Heart right ventricle (tissue), 16 donors: ENCODE measurements at places on chromosomes 2 and 18. TPM values are rescaled to one million over a fixed set of nuclear protein-coding genes. Genes with fewer than 3 reads are reported as not detected.

Gene GATA6
- total RNA-seq = 54.6 TPM

DNA sequence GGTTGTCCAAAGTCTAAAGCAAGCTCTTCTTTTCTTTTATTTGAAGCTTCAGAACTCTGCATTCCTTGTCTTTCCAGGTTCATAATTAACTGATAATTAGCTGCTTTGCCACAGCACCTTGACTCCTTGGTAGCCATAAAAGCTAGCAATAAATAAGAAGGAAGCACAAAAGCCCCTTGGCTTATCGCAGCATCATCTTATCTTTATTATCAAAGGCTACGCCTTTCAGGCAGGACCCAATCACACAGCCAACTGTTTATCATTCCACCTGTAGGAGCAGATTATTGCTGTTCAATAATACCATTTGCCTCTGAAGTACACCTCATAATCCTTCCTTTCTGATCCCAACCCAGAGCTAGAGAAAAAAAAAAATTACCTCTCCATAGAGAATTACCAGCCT is 489.2 kb downstream of the SATB2 start:
- no peaks in the 10 kb centered on the region for H3K36me3 ChIP-seq
- DNase-seq = no peak
- H3K27me3 ChIP-seq = no peaks in the 10 kb centered on the region
- no peak overlapping the region for H3K27ac ChIP-seq
- H3K4me1 ChIP-seq = no peaks in the 10 kb centered on the region

Gene OTOF
- total RNA-seq = not detected

Gene ARL4C
- 3.2 TPM for total RNA-seq

DNA sequence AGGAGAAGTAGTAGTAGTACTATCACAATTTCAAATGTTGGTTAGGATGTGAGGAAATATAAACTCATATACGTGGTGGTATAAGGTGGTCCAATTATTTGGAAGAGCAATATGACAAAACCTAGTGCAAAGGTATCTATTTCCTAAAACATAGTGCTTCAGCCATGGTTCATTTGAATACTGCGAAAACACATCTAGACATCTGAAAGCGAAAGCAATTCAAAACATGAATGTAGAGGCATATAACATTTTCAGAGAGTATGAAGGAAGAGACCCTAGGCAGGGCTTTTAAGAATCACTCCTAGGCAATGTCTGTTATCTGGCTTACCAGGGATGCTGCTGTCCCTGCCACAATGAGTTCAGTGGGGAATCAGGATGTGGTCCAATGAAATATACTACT is 1085.8 kb downstream of the TDRD15 start:
- no peak for DNase-seq
- no peaks in the 10 kb centered on the region for H3K36me3 ChIP-seq
- no peak overlapping the region for H3K4me3 ChIP-seq

Gene FEV
- total RNA-seq = not detected

Gene CERKL
- not detected for total RNA-seq

DNA sequence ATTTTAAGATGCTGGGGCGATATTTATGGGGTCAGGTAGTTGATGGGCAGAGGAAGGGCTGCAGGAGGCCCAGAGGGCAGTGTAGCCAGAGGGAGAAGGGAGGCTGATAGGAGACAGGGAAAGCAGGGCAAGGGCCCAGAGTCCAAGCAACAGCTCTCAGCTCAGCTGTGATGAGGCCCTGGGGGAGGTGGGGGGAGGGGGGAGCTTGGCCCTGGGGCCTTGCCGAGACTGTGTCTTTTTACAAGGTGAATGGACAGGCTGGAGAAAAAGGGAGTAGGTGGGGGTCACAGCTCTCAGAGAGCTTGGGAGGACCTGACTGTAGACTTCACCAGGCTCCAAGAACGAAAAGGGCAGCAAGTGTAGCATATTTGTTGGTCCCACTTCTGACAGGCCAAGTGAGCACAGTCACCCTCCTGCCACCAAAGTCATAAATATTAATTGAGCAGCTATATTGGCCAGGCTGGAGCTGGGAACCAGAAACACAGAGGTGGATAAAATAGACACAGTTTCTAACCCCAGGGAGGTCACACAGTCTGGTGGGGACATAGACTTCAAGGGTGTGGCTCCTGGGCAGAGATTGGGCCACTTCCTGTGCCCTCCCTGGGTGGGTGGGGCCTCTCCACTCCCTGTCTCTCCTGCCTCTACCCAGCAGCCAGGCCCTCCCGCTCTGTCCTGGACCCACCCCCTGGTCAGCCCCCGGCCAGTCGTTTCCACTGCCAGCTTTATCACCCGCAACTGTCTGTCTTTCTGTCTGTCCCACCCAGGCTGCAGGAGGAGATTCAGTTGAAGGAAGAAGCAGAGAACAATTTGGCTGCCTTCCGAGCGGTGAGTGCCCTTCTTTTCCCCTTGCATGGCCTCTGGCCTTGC is 1.4 kb downstream of the DES start:
- H3K4me1 ChIP-seq = peaks cover 28% of the 10 kb centered on the region
- H3K27me3 ChIP-seq = peaks cover 28% of the 10 kb centered on the region
- peak; percentile 55 for DNase-seq
- peak overlapping the region; percentile 55 for H3K4me3 ChIP-seq
- peaks cover 39% of the 10 kb centered on the region for H3K36me3 ChIP-seq

DNA sequence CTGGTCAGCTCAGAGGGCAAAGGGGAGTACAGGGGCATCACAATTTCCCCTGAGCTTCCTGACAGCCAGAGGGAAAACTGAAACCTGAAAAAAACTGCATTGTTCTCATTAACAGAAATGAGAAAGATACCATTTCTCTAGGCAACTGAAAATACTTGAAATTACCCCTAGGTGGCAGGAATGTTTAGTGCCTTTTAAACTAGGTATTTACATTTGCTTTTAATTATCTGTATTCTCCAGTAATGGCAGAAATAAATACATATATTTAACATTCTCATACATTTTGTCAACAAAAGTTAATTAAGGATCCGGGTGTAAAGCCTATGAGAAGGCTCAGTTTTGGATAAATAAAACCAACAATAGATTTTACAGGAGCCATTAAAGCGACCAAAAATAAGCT is 34.5 kb downstream of the RPL31 start:
- peaks cover 2% of the 10 kb centered on the region for H3K4me1 ChIP-seq
- no peaks in the 10 kb centered on the region for H3K36me3 ChIP-seq

Gene DIPK1C
- 6.8 TPM for total RNA-seq

Gene DYNAP
- not detected for total RNA-seq

DNA sequence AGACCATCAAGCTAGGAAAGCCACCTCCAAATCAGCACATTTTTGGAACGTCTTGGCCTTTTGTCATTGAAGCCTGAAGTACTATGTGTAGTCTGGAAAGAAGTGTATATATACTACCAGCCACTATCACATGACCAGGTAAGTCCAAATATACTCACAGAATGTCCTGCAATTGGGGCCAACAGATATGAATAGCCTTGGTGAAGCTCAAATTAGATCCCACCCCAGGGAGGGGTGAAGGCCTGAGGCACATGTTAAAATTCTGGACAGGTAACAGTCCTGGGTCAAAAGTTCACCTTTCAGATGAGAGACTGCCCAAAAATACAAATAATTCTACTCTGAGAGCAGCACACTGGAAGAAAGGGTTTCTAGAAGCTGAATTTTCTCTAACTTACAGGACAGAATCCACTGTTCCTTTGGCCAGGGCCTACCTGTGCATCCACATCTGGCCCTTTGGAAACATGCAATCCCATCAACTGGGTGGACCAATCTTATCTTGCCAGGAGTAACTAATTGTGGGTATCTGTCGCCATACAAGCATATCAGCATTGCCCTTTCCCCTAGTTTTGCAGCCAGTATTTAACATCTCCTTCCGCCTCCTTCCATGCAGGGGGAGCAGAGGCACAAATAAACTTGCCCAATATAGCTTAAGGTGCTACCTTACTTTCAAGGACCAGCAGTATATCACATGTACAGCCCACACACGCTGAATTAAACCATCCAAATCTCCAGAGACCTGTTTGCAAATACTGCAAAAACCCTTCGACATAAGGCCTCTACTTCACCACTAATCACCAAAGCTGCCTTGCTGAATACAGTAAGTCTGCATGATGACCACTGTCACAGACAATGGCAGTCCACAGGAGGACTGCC is 67.8 kb downstream of the EIF5B start:
- no peaks in the 10 kb centered on the region for H3K36me3 ChIP-seq
- no peak for DNase-seq
- no peak overlapping the region for H3K4me3 ChIP-seq
- H3K4me1 ChIP-seq = peaks cover 17% of the 10 kb centered on the region
- H3K27ac ChIP-seq = peak overlapping the region; percentile 73
- H3K27me3 ChIP-seq = no peaks in the 10 kb centered on the region

- H3K27ac ChIP-seq = no peak overlapping the region
- peaks cover 33% of the 10 kb centered on the region for H3K4me1 ChIP-seq
- no peak for DNase-seq
- H3K4me3 ChIP-seq = no peak overlapping the region
Observed at GRCh38 chr2:65031341-65032018, 24.7 kb upstream of the CEP68 start.

DNA sequence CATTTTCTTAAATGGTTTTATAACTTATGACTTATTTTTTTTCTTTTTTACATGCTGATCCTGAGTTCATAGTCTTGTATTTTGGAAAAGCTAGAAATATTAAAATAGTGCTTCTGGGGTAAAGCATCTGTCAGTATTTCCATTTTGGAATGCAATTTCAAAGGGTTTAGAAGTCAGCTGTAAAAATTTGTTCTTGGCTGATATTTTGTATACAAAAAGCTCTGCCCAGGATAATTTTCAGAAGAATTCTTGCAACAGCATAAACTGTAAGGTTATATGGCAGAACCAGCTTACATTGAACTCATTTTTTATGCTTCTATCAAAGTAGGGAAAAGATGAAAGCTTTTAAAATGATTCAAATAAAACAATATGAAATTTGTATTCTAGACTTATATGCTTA is 97.4 kb downstream of the DIS3L2 start:
- H3K27ac ChIP-seq = no peak overlapping the region
- no peaks in the 10 kb centered on the region for H3K27me3 ChIP-seq
- H3K4me3 ChIP-seq = no peak overlapping the region
- no peaks in the 10 kb centered on the region for H3K36me3 ChIP-seq
- DNase-seq = no peak
- no peaks in the 10 kb centered on the region for H3K4me1 ChIP-seq

GRCh38 chr2:15334644-15335326 is 226.3 kb downstream of the NBAS start:
- DNase-seq = no peak
- no peaks in the 10 kb centered on the region for H3K27me3 ChIP-seq
- H3K27ac ChIP-seq = no peak overlapping the region
- H3K4me3 ChIP-seq = no peak overlapping the region
- H3K36me3 ChIP-seq = peaks cover 16% of the 10 kb centered on the region

Gene IL1F10
- not detected for total RNA-seq

DNA sequence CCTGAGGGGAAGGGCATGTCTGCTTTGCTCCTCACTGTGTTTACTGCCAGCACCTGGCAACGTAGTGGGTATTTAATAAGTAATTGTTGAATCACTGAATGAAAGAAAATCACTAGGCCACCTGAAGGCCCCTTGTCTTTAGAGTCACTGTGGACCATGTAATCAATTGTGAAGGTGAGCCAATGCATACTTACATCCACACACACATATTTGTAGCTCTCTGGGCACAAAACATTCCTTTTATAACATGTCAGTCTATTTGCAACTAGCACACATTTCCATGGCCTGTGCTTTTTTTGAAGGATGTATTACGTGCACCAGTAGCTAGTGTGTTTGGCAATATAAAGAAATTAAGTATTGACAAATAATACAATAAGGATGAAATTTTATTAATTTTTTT is 11.2 kb downstream of the ATP8B1 start:
- no peaks in the 10 kb centered on the region for H3K27me3 ChIP-seq
- DNase-seq = no peak
- peak overlapping the region; percentile 65 for H3K27ac ChIP-seq
- H3K4me1 ChIP-seq = peaks cover 29% of the 10 kb centered on the region
- no peaks in the 10 kb centered on the region for H3K36me3 ChIP-seq
- no peak overlapping the region for H3K4me3 ChIP-seq

DNA sequence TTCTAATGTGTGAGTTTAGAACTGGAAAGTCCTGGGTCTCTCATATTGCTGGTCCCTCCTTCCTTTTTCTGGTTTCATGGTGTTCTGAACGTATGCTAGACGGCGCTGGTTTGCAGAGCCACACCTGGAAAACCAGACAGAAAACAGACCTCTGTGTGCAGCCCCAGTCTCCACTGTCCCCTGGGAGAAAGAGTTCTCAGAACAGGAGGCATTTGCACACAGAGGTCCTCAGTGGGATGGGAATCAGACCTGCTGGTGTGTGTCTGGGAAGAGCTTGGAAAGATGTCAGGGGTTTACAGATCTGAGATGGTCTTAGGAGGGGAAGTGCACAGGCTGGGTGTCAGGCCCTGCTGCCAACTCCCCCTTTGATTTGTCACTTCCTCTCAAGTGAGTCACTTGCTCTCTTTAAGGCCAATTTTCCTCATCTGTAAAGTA is 14.9 kb upstream of the MBP start:
- no peak for DNase-seq
- no peaks in the 10 kb centered on the region for H3K36me3 ChIP-seq
- no peak overlapping the region for H3K4me3 ChIP-seq
- no peak overlapping the region for H3K27ac ChIP-seq
- no peaks in the 10 kb centered on the region for H3K4me1 ChIP-seq

DNA sequence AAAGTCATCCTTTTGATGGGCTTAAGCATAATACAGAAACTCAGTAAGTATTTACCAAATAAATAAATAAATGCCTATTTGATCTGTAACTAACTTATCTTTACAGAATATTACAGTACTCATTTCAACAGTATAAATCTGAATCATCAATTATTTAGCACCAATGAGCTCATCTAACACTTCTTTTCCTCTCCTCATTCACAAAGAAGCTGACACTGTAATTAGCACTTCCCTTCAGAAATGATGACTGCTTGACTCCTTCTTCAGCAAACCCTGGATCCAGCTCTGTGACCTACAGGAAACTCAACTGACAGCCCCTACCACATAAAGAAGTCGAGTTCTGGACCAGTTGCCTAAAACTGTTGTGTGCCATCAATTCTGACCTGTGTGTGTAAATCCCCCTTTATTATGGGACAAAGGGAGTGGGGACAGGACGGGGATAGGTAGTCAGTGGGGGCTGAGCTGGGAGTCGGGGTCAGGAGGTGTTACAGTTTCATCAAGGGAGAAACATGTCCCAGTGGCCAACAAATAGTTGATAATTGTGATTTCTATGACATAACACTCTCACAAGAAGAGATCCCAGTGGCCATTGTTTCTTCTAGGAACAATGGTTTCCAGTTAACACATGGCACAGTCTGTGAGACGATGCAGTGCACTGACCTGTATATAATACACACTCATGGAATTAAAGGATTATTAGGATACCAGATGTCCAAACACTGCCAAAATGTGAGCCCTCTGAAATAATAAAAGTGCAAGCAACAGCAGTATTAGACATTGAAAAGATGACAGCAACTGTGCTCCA is 68.7 kb downstream of the STK39 start:
- H3K27ac ChIP-seq = no peak overlapping the region
- no peaks in the 10 kb centered on the region for H3K4me1 ChIP-seq
- no peaks in the 10 kb centered on the region for H3K27me3 ChIP-seq
- no peaks in the 10 kb centered on the region for H3K36me3 ChIP-seq
- no peak for DNase-seq

Gene AQP12A
- total RNA-seq = not detected

DNA sequence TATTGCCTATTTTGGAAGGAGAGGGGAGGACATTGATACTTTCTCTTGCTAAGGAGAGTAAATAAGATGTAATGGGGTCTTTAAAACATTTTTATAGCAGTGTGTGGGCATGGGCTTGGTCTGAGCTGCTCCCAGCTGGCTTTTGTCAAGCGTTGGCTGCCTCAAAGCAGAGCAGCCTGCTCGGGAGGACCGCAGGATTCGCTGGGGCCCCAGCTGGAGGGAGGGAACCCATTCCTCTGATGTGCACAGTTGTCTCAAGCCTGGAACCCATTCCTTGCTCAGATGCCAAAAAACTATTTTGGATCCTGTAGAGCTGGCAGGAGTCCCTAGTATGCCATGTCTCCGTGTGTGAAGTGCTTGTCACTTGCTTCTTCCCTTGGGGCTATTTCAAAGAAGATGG is 59.4 kb upstream of the RMDN2 start:
- peaks cover 35% of the 10 kb centered on the region for H3K4me1 ChIP-seq
- H3K4me3 ChIP-seq = no peak overlapping the region
- no peaks in the 10 kb centered on the region for H3K36me3 ChIP-seq
- no peaks in the 10 kb centered on the region for H3K27me3 ChIP-seq
